ACHN (cell line): ENCODE measurements at places on chromosomes 3 and 15.
A peak's percentile ranks its signal among the peaks of the same experiment; 100 is the strongest.

DNA sequence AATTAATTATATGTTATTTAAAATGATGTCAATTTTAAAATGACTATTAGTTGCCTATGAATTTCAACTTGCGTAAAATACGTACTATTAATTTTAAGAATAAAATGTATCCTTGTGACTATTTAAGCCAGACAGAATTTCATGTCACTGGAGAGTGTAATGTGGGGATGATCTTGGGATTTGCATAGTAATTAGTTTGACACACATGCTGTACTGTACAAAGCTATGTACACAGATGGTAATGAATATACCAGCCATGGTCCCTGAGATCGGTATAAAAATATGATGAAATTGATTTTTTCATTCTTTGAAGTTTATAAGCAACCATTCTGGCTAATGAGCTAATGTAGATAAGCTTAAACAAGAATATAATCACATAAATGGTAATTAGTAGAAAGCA is 134.4 kb upstream of the ROBO1 start:
- DNase-seq: no peak

GRCh38 chr3:66038384-66038725 is 363 bp downstream of the MAGI1 start:
- no peak for DNase-seq

GRCh38 chr3:194357681-194358080 is 6.6 kb upstream of the CPN2 start:
- DNase-seq: no peak

DNA sequence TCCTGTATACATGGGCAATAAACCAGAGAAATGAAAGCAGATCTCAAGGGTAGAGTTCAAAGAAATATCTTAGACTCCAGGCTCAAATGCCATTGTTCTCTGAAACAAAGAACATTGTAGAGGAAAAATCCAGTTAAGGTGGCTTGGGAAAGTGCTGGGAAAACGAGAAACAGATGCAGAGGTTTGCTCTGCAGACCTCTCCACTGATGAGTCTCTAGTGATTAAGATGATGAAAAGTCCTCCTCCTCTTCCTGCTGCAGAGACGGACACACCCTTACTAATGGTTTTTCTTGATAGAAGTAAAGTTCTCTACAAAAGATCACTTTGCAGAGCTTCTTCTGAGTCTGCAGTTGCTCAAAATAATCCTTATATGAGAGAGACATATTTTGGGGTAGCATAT is 264.7 kb downstream of the GABRG3 start:
- DNase-seq: no peak

GRCh38 chr3:53665608-53666425 is 171.4 kb downstream of the CACNA1D start:
- no peak for DNase-seq

DNA sequence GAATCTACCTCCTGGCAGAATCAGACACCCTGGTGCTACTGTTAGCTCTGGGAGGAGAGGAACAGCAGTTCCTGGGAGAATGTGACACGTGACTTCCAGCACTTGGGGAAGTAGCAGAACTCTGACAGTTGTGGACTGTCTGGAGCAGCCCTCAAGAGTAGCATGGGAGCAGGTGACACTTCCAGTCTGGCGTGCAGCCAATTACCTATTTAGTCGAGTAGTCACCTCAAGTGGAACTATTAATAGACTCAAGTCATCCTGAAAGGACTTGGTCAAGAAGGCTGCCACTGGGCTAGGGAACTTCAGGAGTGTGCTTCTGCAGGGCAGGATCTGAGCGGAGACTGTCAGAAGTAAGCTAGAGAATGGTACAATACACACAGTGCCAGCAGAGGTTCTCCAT is 62.3 kb downstream of the MTHFS start:
- no peak for DNase-seq

- DNase-seq: no peak
Observed at GRCh38 chr3:196275126-196275525, 12.4 kb downstream of the PCYT1A start.

- DNase-seq: no peak
Observed at GRCh38 chr3:184230603-184231528, 1.5 kb downstream of the VWA5B2 start.

GRCh38 chr3:71562938-71563337 is 20.6 kb downstream of the FOXP1 start:
- DNase-seq: no peak

GRCh38 chr3:149247008-149247710 is 25.5 kb upstream of the CP start:
- DNase-seq: no peak

GRCh38 chr3:189369636-189370035 is 197.9 kb downstream of the TPRG1 start:
- DNase-seq: no peak

DNA sequence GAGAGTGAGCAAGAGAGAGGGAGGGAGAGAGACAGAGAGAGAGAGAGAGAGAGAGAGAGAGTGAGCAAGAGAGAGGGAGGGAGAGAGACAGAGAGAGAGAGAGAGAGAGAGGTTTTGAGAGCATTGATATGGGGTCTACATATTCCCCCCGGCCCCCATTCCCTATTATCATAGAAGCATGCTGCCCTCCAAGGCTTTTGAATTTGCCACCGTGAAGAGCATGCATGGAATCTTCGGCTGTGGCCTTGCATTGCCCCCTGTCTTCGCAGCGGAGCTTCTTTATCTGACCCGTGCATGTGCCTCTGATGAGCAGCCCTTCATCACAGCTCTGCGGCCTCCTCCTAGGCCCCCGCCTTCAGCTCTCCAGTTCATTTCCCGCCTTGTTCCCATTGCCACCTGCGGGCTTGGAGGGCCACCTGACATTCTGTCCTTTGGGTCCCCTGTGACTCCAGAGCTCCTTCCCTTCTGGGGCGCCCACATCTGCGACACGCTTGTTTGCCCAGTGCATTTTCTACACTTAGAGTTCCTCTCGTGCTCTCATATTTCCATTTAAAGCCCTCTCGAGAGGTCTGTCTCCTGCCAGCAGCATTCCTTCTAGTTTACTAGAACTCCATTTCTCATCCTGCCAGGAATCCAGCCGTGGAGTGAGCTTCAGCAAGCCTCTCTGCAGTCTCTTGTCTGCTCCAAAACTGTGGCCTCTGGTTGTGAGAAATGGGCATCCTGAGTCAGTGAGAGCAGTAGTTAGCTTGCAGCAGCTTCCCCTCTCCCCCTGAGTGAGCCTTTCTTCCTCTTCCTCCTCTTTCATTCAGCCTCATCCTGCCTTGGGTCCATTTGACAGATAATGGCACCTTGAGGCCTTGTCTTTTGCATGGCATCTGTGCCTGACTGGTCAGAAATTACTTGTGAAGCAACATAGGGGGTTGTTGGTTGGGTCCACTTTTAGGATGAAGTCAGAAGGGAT is 25.3 kb downstream of the LPP start:
- DNase-seq: no peak

DNA sequence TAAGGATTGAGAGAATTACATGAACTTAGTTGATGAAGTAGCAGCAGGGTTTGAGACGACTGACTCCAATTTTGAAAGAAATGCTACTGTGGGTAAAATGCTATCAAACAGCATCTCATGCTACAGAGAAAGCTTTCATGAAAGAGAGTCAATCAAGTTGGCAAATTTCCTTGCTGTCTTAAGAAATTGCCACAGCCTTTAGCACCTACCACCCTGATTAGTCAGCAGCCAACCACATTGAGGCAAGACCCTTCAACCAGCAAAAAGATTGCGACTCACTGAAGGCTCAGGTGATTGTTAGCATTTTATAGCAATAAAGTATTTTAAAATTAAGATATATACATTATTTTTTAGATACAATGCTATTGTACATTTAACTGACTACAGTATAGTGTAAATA is 80.9 kb downstream of the RAP2B start:
- no peak for DNase-seq

GRCh38 chr3:150764967-150765366 is 2.0 kb upstream of the SIAH2 start:
- no peak for DNase-seq

DNA sequence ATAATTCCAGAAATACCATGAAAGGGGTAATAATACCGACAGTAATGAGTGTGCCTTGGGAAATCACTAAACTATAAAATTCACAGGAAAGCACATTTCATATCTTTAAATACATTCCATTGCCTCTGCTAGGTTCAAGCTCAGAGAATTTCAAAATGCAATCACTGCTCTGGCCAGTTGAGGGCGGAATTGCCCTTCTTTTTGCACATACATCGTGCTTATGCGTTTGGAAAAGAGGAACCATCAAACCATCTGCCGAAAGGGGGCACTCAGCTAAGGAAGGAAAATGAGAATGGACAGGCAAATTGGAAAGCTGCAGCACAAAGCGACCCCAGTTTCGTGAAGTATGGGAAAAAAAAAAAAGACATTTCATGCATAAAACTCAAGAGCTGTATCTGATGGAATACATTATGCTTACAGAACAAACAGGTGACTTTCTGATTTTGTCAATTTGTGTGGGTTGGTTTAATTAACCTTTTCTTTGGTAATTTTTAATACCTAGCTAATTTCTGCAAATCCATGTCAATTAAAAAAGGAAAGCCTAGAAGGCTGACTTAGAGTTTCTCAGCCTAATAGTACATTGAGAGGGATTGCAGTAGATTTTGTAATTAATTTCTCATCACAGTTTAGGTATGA is 61.4 kb downstream of the TUSC7 start:
- DNase-seq: peak; percentile 81

GRCh38 chr3:154786724-154787123 is 293.4 kb upstream of the MME start:
- DNase-seq: no peak

DNA sequence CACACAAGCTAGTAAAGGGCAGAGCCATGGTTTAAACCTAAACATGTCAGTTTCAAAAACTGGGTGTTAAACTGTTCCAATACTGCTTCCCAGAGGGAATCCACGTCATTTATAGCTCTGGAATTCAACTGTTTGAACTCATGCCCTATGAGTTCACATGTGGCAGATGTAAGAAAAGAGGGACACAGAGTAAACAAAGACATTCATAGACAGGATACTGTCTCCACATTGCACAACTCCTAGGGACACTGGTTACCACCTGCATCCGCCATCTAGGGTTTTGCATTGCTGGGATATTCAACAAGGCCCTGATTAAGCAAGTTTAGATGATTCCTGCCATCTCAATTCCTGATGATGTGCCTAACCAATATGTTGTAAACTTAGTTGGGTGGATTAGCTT is 134.1 kb upstream of the COL8A1 start:
- DNase-seq: no peak

DNA sequence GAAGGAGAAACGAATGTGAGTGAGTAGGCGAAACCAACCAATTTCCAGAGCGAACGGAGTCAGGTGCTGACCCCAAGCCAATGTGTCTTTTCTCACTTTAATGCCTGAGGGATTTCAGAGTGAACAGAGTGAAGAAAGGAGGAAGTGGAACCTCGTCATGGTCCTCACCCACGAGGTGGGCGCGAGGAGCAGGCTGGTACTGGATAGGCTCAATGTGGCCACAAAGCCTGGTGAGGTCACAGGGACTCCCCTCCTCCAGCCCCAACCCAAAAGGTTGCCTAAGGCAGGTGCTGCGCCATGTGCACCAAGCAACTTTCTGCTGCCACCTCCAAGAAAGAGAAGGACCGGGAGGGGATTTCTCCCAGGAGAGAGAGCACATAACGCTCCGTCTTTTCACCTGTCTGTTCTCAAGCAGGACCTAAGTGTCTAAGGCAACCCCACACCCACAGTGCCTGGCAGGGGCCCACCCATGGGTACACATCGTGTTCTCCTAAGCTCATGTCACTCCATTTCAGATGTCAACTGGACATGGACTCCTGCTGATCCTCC is 3.8 kb downstream of the NRROS start:
- no peak for DNase-seq

GRCh38 chr3:184345317-184346144 is 8.1 kb downstream of the FAM131A start:
- DNase-seq: peak; percentile 84

GRCh38 chr3:13106308-13107001 is 33.2 kb upstream of the IQSEC1 start:
- no peak for DNase-seq

DNA sequence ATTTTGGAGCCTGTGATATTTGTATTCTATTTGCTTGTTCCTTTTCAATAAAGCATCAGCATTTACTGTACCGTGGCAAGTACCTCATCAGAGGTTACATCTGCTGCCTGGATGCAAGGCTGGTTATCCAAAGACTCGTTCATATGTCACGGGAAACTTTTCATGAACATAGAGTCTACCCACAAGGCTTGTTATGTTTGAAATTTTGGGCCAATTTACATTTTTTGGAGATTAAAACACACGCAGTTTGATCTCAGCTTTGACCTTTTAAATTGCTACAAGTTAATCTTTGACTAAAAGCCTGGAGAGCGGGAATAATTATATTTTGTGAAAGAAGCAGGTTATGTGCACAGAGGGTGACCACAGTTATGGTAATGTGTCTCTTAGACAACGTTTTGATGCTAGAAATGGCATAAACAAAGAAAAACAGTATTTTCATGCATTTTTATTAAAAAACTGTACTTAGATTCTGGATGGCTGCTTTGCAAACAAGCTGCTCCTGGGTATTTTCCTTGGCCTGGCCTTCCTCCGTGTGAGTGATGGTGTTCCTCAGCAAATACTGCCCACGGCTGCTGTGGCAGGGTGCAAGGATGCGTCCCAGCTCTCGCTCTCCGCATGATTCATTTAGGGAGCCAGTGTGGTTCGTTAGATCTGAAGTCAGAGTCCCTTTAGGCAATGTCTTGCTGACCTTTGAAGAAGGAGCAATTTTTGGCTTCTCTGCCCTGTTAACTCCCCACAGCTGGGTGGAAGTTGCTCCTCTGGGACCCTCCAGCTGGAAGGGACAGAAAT is 27.1 kb downstream of the CHST2 start:
- no peak for DNase-seq

- DNase-seq: no peak
Observed at GRCh38 chr15:63940966-63941620, 105.2 kb downstream of the DAPK2 start.

GRCh38 chr3:171044835-171045793 is 18.6 kb upstream of the SLC2A2 start:
- DNase-seq: peak; percentile 74

DNA sequence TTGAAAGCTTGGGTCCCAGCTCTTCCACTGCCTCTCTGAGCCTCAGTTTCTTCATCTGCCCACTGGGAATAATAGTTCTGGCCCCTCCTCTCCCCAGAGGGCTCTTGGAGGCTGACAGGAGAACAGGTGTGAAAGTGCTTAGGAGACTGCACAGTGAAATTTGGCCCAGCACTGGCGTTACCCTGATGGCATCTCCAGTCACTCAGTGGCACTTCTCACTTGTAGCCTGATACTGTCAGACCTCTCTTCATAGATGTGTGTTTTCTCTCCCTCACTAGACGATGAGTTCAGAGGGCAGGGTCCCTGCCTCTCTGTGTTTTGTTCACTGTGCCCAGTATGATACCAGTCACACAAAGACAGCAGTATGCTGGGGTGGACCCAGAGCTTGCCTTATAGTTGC is 22.2 kb upstream of the IGDCC3 start:
- no peak for DNase-seq

DNA sequence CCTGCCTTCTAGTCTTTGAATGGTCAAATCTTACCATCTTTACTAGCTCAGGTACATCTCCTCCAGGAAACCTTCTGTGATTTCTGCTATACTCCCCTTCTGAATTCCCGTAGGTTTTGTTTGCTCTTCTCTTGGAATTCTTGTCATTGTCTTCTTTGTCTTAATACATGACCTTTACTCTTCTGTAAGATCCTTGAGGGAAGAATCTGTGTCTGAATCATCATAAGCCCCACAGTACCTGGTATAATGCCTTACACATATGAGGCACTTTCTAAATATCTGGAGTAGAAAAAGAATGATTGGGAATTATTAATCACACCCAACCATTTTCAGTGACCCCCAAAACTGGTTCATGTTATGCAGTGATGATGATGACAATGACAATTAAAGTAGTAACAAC is 210.1 kb upstream of the NR2E3 start:
- no peak for DNase-seq

- DNase-seq: peak; percentile 54
Observed at GRCh38 chr15:98658831-98659699, 10.7 kb downstream of the IGF1R start.
